ENCODE measurements at places on chromosomes 3 and 15.

DNA sequence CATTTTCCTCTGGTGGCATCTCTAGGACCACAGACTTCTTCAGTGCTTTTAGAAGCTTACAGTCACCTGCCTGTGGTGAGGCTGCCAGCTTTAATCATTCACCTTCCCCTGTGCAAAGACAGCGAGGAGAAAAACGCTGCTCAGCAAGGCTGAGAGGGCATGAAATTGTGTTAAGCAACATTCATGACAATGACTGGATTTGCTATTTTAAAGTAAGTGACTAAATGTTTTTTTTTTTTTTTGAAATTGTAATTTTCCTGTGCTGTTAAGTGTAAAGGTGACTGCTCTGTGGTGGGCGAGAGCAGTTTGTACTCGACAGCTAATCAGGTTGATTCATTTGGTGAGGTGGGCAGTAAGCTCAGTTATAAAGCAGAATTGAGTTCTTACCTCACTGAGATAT lies 240.4 kb downstream of the NSUN3 start:
- DNase-seq = no peak

DNA sequence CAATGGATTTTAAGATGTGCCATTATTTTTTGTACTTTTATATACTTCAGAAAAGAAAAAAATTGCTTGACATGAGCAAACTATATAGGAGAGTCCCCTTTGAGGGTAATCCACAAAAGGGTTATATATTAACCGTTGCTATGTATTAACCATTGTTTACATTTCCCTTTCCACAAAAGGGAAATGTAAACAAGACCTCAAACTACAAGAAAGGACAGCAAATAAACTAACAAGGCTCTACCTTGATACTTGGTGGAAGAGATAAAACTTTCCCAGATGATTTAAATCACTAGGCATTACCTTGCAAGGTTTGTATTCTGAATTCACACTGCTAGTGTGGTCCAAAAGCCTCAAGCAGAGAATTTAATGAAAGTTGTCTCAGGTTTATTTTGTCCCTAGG lies 616.3 kb upstream of the BCHE start:
- no peak for DNase-seq

DNA sequence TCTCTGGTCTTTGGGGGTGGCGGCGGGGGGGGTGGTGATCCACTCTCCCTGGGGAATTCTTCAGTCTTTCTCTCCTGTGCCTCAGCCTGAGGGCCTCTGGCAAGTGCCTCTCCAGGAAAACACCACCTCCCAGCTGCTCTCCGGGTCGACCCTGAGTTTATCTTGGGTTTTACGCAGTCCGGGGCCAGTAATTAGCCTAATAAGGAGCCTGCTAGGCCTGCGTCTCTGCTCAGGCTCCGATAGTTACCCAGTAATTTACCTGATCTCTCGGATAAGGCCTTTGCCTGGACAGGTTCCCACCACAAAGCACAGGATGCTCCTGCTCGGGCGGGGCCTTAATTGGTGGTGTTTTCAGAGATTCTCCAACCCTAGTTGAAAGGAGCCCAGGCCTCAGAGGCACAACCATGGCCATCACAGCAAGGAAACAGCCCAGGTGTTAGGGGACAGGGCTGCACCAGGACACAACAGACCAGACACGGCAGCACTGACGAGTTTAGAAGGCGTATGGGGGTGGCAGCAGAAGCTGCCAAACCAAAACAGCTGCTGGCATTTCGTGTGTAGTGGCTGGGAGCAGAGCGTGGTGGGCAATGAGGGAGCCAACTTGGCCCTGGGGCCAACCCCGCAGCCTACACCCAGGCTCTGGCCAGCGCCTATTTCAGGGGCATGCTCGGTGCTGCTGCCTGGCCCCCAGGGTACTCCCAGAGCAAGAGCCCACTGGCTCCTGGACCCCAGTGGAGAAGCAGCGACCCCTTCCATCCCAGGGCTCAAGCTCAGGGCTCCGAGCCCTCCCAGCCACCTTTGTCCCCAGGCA lies 71.4 kb downstream of the KLF13 start:
- no peak for DNase-seq

- no peak for DNase-seq
Measured at GRCh38 chr3:122006267-122006666, 15.8 kb downstream of the ILDR1 start.

DNA sequence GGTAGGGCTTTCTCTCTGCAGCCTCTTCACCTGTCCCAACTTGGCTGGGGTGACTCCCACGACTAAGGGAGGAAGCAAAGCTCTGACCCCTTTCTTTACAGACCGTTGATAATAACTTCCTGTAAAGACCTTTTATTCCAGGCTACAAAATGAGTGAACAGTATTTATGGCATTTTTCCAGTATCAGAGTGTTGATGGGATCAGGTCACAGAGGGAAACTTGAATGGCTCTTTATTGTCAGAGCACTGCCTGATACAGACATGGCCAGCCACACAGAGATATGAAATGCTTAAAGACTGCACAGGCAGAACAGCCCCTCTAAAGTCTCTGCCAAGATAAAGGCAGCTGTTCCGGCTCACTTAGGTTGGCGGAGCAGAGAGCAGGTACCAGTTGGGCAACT lies 1033.9 kb upstream of the NR2F2 start:
- DNase-seq = no peak

- DNase-seq = no peak
Measured at GRCh38 chr15:83927704-83928391, 273.9 kb downstream of the ADAMTSL3 start.

GRCh38 chr3:72633534-72633933 lies 214.7 kb downstream of the SHQ1 start:
- DNase-seq = no peak

DNA sequence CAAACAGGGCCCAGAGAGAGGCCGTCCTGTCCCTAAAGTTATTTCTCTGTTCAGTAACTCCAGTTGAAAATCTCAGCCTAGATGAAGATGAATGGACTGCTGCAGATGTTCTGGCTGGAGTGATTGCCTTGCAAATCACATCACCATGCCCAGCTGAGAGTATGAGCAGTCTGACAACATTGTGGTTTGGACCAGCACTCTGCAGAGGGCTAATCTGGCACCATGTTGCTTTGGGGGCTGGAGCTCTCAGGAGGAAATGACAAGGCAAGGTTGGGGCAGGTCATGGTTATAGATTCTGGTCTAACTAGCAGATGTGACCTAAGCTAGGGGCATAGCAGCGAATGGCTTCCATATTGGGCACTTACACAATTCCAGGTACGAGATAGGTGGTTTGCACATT lies 314.2 kb downstream of the CLSTN2 start:
- no peak for DNase-seq

DNA sequence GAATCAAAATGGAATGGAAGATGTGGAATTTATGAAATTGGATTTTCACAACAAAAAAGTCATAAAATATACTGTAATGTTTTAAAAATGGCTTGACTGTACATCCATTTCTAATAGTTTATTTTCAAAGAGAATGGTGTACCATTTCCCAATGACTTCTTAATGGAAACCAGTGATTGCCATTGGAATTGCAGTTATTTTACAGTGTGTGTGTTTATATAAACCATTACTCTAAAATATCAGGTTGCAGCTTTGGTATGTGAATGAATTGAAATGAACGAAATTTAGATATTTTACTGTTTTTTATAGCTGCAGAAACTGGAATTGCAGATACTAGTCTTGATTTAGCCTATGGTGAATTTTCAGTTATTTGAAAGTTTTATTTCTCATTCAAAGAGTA lies 165.6 kb downstream of the UBE2E2 start:
- no peak for DNase-seq

GRCh38 chr3:197369545-197369944 lies 71.1 kb upstream of the DLG1 start:
- DNase-seq = no peak

GRCh38 chr3:42970557-42970956 lies 8.6 kb upstream of the GASK1A start:
- no peak for DNase-seq

DNA sequence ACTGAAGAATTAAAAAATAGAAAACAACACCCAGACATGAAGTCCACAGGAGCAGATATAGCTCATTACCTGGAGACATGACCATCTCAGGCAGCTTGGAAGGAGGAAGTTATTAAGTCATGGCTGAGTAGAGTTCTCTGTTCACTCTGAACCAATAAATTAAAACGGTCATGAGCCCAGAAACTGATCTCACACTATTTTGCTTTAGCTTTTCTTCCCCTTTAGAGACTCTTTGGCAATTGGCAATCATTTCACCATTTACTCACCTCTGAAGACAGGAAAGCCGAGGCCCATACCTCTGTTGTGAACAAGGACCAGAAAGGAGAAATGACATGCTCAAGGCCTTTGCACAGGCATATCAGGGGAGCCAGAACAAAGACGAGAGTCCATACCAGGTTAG lies 26.6 kb downstream of the CLDN18 start:
- DNase-seq = no peak

GRCh38 chr3:195731356-195731905 lies 10.7 kb downstream of the MUC20 start:
- no peak for DNase-seq

Measured in CD4-positive, alpha-beta T cell treated with Interleukin-15 for 1 hour (primary cell).